ENCODE measurements at places on chromosomes 6 and 20.
A peak's percentile ranks its signal among the peaks of the same experiment; 100 is the strongest.

DNA sequence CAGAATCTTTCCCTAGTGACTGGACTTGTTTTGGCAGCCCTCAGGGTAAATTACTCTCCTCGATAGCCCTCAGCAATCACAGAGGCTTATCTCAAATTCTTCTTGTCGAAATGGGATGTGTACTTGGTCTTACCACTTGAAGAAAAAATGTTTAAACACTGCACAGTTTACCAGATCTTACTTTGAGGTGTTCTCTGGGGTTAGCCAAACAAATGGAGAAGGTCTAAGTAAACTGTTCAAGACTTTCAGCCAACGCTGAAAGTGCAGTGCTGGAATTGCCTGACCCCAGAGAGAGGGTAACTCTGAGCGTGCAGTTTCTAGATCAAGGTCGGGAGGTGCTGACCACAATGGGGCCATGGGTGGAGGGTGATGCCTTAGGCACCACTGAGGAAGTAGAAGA, 39.2 kb downstream of the MYLIP start:
- DNase-seq = no peak

DNA sequence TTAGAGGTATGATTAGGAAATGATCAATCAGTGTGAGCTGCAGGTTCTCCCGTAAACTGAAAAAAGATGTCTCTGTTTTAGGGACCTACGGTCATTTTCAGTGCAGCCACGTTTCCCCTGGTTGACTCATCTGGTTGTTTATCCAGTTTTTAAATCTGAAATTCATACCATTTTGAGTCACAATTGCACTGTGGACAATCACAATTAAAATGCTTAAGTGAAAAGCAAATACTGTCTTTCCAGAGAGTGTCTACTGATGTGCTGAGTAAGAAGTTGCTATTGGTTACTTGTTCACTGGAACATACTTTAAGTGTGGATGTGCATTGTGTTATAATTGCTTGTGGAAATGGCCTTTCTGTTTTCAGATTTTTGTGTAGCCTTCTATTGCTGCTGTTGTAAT, 305.1 kb upstream of the SASH1 start:
- DNase-seq = peak; percentile 23

DNA sequence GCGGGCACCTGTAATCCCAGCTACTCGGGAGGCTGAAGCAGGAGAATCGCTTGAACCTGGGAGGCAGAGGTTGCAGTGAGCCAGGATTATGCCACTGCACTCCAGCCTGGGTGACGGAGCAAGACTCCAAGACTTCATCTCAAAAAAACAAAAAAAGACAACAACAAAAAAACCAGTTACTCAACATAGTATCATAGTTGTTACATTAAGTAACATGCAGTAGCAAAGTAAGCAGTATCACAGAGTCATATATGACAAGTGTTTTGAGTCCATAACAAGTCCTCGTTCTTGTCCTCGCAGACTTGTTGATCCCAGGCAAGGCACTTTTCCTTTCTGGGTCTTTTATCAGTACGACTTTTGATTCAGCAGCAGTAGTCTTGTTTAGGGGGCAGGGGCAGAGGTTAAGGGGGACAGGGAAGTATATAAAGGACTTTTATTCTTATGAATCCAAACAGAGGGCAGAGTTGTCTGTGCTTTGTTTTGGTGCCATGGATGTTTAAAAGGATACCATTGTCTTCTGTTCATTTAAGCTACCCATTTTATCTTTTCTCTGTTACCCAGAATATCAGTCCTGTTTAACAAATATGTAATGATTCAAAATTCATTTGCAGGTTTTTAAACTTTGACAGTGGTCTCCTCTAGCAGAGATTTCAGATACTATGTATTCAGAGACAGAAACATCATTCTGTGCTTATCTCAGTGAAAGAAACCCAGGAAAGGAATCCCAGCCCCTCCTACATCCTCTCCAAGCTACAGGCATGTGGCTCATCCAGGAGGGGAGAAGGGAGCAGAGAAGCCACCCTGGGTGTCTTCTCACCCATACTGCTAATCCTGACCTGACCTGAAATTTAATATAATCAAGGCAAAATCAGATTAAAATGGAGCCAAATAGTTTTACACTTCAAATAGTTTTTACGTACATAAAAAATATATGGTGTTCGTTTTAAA, 137.9 kb upstream of the EDN1 start:
- no peak for DNase-seq

GRCh38 chr20:32484225-32484957, 100.7 kb downstream of the NOL4L start:
- DNase-seq = no peak

DNA sequence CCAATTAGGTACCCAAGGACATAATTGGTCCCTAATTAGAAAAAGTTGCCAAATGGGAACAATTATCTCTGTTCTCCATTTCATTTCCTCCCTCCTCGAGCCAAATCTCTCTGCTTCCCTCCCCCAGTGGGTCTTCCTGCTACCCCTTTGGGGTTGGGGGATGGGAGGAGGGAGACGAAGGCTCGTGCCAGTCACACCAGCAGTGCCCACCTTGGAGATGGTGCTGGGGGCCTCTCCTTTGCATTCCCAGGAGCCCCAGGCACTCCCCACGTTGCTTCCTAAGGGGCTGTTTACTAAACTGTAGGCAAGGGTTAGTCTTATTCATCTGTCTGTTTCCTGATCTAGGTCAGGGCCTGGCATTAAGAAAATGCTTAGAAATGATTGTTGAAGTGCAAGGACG, 33.1 kb downstream of the MDFI start:
- no peak for DNase-seq

GRCh38 chr6:118122801-118123200, 215.7 kb downstream of the SLC35F1 start:
- DNase-seq = no peak

GRCh38 chr20:58019850-58020625, 208.4 kb downstream of the ANKRD60 start:
- DNase-seq = no peak

DNA sequence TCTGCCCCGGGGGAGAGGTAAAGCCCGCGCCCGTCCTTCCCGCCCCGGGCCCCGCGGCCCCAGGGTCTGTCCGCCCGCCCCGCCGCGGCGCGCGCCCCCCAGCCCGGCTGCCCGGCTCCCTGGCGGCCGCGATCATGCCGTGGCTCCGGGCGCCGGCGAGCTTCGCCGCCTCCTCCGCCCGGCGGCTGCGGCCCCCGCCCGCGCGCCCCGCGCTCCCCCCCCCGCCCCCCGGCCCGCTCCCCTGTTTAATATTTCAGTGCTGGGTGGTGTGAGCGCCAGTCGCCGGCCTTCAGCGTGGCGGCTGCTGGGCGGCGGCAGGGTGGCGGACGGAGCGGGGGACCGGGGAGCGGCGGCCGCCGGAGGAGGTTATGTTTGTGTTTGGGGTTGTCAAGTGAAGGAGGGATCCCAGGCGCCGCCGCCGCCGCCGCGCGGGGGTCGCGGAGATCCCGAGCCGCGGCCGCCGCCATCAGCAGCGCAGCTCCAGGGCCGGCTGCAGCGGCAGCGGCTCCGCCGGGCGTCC, at the start of gene HIVEP1:
Gene HIVEP1, plus strand, starts transcription at position 275 of the 520 bp plus-strand sequence. CDS start 3,317 bp downstream, outside the sequence.
- DNase-seq = no peak

DNA sequence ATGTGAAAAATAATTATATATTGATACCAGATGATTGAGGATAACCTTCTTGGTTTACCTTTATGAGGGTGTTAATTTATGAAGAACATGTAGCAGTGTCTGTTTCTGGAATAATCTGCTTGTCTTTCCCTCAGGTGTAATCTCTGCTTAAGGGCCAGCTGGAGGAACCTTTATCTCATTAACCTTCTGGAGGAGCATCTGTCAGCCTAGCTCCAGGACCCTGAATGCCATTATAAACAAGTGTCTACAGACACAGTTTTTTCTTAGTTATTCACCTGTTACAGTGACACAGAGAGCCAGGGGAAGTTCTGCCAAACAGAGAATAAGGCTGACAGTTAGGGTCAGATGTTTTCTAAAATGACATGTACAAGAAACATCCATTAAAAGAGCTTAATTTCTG, at the start of gene IMPG1:
Gene IMPG1, minus strand, starts transcription at position 101 of the 400 bp plus-strand sequence. CDS start 174 bp downstream, outside the sequence.
- DNase-seq = no peak

DNA sequence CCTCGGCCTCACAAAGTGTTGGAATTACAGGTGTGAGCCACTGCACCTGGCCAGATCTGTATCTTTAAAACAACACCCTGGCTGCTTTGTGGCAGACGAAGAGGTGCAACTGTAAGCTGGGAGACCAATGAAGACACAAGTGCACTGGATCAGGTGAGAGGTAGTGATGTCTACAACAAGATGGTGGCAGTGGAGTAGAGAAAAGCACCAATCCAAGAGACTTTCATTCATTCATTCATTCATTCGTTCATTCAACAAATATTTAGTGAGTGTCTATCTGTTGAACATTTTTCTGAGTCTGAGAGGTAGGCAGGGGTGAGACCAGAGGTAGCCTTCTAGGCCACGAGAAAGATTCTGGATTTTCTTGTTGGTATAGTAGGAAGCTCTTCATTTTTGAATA, 36.9 kb upstream of the TTPAL start:
- DNase-seq = no peak

- no peak for DNase-seq
These were observed 289.1 kb upstream of the SUPT3H start for GRCh38 chr6:45666846-45667245.

DNA sequence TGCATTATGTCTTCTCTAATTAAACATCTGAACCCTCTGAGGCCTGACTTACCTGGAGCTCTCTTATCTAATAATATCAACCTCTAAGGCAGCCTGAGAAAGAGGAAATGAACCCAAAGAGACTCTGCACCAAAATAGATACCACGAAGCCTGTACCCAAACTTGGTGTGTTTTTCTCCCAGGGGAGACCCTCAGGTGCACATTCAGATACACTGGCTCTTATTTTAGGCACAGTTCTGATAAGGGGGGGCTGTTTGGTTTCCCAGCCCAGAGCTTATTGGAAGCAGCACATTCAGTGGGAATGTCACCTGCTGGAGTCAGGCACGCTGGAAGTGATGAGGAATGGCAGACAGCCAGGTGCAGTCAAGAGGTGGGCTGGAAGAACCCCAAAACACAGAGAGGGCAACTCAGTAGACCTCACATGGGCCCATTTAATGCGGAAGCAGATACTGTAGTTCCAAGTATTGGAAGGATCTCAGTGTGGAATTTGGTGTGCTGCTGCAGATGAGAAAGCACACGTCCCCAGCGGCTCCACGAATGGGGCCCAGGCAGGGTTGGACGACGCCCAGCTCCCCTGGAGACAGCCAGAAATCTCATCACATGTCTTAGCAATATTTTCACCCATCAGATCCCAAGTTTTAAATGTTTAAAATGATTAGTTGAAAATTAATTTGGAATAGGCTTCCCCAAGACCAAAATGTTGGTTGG, 9.7 kb upstream of the CCR6 start:
- no peak for DNase-seq

DNA sequence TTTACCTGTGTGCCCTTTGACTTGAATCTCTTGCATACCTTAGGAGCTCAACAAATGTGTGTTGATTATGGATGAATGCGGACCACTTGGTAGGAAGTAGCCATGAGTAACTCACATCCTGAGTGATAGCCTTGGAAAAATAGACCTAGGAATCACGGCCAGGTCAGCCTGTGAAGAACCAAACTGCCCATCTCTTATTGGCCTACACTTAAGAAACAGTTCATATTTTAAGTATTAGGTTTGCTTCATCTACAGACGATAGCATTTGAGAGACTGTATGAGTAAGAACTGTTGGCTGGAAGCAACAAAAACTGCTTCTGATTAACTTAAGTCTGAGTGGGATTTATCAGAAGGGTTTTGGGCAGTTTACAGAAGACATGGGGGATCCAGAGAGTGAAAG, 320.1 kb upstream of the PRND start:
- DNase-seq = peak; percentile 59

- no peak for DNase-seq
These were observed 47.4 kb upstream of the PAK5 start for GRCh38 chr20:9886227-9886626.

GRCh38 chr6:167551628-167552257, 226.9 kb downstream of the TTLL2 start:
- DNase-seq = no peak

DNA sequence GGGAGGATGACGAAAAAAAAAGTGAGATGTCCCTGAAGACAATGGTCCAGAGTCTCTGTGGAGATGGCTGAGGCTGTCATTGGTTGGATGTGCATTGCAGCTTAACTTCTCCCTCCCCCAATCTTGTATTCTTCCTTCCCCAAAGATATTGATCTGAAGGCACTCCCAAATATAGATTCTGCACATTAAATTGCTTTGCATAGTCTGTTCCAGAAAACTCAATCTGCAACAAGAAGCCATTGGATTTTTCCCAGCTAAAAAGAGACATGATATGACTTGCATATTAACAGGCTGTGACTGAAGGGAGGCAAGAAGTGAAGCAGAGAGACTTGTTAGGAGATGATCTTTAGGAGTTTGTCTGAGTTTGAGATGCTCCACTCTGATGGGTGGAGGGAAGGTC, 245.2 kb upstream of the MOCS1 start:
- no peak for DNase-seq

GRCh38 chr6:37239950-37240713, 17.4 kb upstream of the TBC1D22B start:
- DNase-seq = peak; percentile 94

GRCh38 chr6:36852481-36853147, 13.4 kb upstream of the CPNE5 start:
- DNase-seq = peak; percentile 32

- no peak for DNase-seq
These were observed 651.5 kb downstream of the MAFB start for GRCh38 chr20:40037511-40037910.

DNA sequence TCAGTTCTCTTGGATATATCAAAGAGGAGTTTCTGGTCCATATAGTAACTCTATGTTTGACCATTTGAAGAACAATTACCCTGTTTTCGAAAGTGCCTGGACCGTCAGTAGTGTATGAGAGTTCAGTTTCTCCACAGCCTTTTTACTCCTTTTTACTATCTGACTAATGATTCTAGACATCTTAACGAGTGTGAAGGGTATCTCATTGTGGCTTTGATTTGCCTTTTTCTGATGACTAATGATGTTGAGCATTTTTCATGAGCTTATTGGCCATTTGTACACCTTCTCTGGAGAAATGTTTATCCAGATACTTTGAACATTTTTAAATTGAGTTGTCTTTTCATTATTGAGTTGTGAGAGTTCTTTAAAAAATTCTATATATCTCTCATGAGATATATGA, 114.9 kb upstream of the ATXN1 start:
- no peak for DNase-seq

- DNase-seq = no peak
These were observed 80.7 kb upstream of the PTPRK start for GRCh38 chr6:128601060-128601459.

DNA sequence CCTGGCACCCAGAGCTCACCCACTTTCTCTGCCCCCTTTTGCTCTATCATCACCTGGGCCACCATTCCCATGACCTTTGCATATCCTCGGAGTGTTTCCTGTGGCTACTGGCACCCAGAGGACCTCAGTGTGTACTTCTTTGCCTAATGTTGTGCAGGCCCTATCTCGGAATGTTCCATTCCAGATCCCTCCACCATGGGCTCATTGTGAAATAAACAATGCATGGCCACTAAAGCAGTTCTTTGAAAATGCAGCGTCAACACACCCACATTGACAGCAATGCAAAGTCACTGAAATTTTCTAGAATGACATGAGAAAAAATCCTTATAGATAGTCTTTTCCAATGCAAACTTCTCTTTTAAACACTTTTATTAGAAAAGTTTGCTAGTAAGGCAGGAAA, 72.9 kb upstream of the AGPAT4 start:
- no peak for DNase-seq

GRCh38 chr6:110661414-110661813, 153.9 kb downstream of the CDK19 start:
- DNase-seq = no peak

All from AG09309 (cell line).